ENCODE measurements at places on chromosomes 1 and 21. TPM values are rescaled to one million over a fixed set of nuclear protein-coding genes. Genes with fewer than 3 reads are reported as not detected.

DNA sequence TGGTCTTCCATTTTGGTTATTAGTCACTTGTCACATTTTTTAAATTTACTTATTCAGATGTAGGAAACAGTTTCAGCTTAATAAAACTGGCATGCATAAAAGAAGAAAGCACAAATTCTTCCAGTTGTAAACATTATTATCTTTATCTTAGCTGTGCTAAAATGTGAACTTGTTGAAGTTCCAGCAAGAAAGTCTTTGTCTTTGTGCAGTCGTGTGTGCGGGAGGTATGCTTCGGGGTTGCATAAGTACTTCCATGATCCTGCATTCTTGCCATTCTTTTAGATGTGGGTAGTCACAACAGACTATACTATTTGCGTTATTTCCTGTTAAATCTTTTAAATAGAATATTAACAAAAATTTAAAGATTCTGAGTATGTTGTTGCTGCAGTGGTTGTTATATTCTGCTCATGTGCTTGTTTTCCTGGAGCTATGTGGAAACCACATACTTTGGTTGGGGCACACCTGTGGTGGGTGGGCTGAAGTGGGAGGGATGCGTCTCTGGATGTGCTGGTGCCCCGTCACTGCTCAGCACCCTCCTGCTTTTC, 49.9 kb downstream of the CBS start:
- DNase-seq: no peak

DNA sequence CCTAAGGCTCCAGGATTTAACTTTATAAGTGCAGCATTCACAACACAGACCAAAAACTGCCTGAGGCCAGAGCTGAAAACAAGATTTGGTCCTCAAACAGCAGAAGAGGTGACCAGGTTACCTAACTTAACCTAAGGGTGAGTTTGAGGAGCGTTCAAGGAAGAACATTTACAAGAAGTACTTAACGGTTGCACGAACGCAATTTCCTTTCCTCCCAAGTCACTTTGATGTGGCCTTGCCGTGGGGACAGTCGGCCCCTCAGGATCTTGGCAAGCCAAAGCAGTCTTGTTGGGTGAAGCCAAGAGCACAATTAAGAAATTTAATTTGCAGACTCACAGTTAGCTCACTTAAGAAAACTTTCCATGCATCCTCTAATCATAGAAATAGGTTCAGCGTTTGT, 202.6 kb upstream of the COA6 start:
- no peak for DNase-seq

DNA sequence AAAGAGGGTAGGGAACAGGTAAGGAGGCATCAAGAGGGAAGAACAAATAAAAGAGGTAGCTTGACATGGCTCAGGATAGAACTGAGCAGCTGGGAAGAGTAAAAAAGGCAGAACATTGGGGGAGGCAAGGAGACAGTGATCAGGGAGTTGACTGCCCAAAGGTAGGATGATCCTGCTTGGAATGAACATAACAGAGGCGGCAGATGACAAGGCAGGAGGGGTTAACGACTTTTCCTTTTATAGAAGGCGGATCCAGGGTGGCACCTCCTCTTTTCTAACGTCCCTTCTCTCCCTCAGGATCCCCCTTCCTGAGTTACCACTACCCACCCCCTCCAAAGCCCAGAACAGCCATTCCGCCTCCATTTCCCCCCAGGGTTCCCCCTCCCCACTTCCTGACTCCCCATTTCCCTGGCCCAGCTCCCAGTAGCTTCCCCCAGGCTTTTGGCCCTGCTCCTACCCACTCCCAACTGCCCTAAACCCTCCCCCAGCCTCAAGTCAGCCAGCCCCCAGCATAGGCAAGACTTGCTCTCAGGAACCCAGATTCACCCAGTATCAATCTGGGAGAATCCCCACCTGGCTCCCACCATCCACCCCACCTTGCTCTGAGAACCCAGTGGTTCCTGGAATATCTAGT, 769 bp upstream of the ADAMTS4 start:
- DNase-seq: no peak

The USP16 gene
- total RNA-seq: 41.1 TPM

The BEND5 gene
- 0.29 TPM for total RNA-seq
